A549 treated with DMSO at 1 μM for 4 hours (cell line): ENCODE measurements at places on chromosomes 13 and 19. TPM values are rescaled to one million over a fixed set of nuclear protein-coding genes. Genes with fewer than 3 reads are reported as not detected.

CC2D1A gene
- total RNA-seq: 7.5 to 12.5 TPM (median 10.5 TPM) in 5 replicates

SIRT2 gene
- total RNA-seq: 32.4 to 40.9 TPM (median 34.5 TPM) in 5 replicates

KLK3 gene
- total RNA-seq: not detected in 5 replicates

NRTN gene
- 0.46 to 0.94 TPM (median 0.64 TPM) in 5 replicates for total RNA-seq

OR7G2 gene
- not detected in 5 replicates for total RNA-seq

ZNF446 gene
- 11.7 to 14.6 TPM (median 13.1 TPM) in 5 replicates for total RNA-seq

USP12 gene
- 17.7 to 25.5 TPM (median 21.6 TPM) in 5 replicates for total RNA-seq

N4BP2L1 gene
- 0.32 to 0.96 TPM (median 0.57 TPM) in 5 replicates for total RNA-seq

ITGBL1 gene
- 1.0 to 2.0 TPM (median 1.8 TPM) in 5 replicates for total RNA-seq

FFAR1 gene
- not detected in 5 replicates for total RNA-seq

SLC25A41 gene
- total RNA-seq: 0.13 to 0.20 TPM (median 0.16 TPM) in 4 of 5 replicates, not detected in the other

POSTN gene
- total RNA-seq: 0.06 to 0.09 TPM (median 0.07 TPM) in 3 of 5 replicates, not detected in the others

CRLF1 gene
- 1.5 to 4.5 TPM (median 3.0 TPM) in 5 replicates for total RNA-seq

ADAMTSL5 gene
- total RNA-seq: 2.7 to 4.2 TPM (median 3.4 TPM) in 5 replicates

MBD3L1 gene
- not detected in 5 replicates for total RNA-seq

FGF22 gene
- 0.32 to 0.97 TPM (median 0.76 TPM) in 5 replicates for total RNA-seq

KLF2 gene
- 8.2 to 22.6 TPM (median 19.5 TPM) in 5 replicates for total RNA-seq

ZNF845 gene
- 3.5 to 4.6 TPM (median 4.2 TPM) in 5 replicates for total RNA-seq

ODAD3 gene
- total RNA-seq: 0.80 to 1.7 TPM (median 1.1 TPM) in 5 replicates

SMIM7 gene
- 66.7 to 75.4 TPM (median 74.2 TPM) in 5 replicates for total RNA-seq

IGLON5 gene
- total RNA-seq: 0.02 to 0.09 TPM (median 0.05 TPM) in 3 of 5 replicates, not detected in the others

IL17D gene
- 1.0 to 1.3 TPM (median 1.1 TPM) in 5 replicates for total RNA-seq

BRME1 gene
- total RNA-seq: 0.27 to 0.42 TPM (median 0.32 TPM) in 4 of 5 replicates, not detected in the other

CKM gene
- total RNA-seq: 0.11 TPM in 1 of 5 replicates, not detected in the others

POGLUT2 gene
- 5.1 to 7.8 TPM (median 6.6 TPM) in 5 replicates for total RNA-seq

SHISA2 gene
- total RNA-seq: 0.02 to 0.04 TPM in 2 of 5 replicates, not detected in the others

NLRP11 gene
- 0.02 TPM in 1 of 5 replicates, not detected in the others for total RNA-seq

BORA gene
- total RNA-seq: 8.1 to 9.7 TPM (median 9.1 TPM) in 5 replicates

PCDH20 gene
- not detected in 5 replicates for total RNA-seq

NLRP12 gene
- 0.02 TPM in 1 of 5 replicates, not detected in the others for total RNA-seq

DCLK1 gene
- total RNA-seq: 0.76 to 1.4 TPM (median 1.2 TPM) in 5 replicates

SERPINE3 gene
- 0.09 TPM in 1 of 5 replicates, not detected in the others for total RNA-seq

TSSK6 gene
- total RNA-seq: 0.83 to 2.1 TPM (median 1.6 TPM) in 5 replicates

CYP2S1 gene
- 25.7 to 32.0 TPM (median 28.7 TPM) in 5 replicates for total RNA-seq

LAIR2 gene
- not detected in 5 replicates for total RNA-seq

HAUS5 gene
- total RNA-seq: 10.8 to 18.4 TPM (median 15.7 TPM) in 5 replicates

MFSD12 gene
- total RNA-seq: 137 to 186 TPM (median 169 TPM) in 5 replicates

CACNA1A gene
- 0.09 to 0.31 TPM (median 0.18 TPM) in 5 replicates for total RNA-seq

PRKCG gene
- total RNA-seq: 4.4 to 6.6 TPM (median 6.0 TPM) in 5 replicates

LYL1 gene
- total RNA-seq: 0.45 to 0.92 TPM (median 0.72 TPM) in 5 replicates

TEX29 gene
- 0.16 to 0.32 TPM (median 0.17 TPM) in 3 of 5 replicates, not detected in the others for total RNA-seq

SYT5 gene
- 2.5 to 5.1 TPM (median 3.9 TPM) in 5 replicates for total RNA-seq

ZSWIM4 gene
- 6.9 to 11.1 TPM (median 10.6 TPM) in 5 replicates for total RNA-seq

KIR2DL3 gene
- total RNA-seq: not detected in 5 replicates

CEACAM3 gene
- not detected in 5 replicates for total RNA-seq

CGB2 gene
- total RNA-seq: 0.22 to 0.41 TPM (median 0.35 TPM) in 3 of 5 replicates, not detected in the others

KLHL1 gene
- total RNA-seq: not detected in 5 replicates

PHLDB3 gene
- 8.5 to 13.2 TPM (median 9.7 TPM) in 5 replicates for total RNA-seq

R3HDM4 gene
- total RNA-seq: 27.2 to 42.8 TPM (median 35.9 TPM) in 5 replicates

EPS8L1 gene
- total RNA-seq: 2.8 to 5.9 TPM (median 5.7 TPM) in 5 replicates

S1PR4 gene
- 0.11 to 0.20 TPM (median 0.17 TPM) in 4 of 5 replicates, not detected in the other for total RNA-seq

CD209 gene
- not detected in 5 replicates for total RNA-seq

ZNF331 gene
- total RNA-seq: 12.5 to 16.7 TPM (median 13.6 TPM) in 5 replicates

PALM3 gene
- total RNA-seq: 1.8 to 2.5 TPM (median 2.0 TPM) in 5 replicates

GNG7 gene
- 0.02 to 0.09 TPM (median 0.07 TPM) in 4 of 5 replicates, not detected in the other for total RNA-seq

TNNI3 gene
- total RNA-seq: 7.0 to 9.0 TPM (median 8.4 TPM) in 5 replicates

LGALS7B gene
- total RNA-seq: 0.44 to 0.51 TPM in 2 of 5 replicates, not detected in the others

FARP1 gene
- total RNA-seq: 9.2 to 14.1 TPM (median 9.7 TPM) in 5 replicates
